ENCODE measurements at places on chromosomes 7 and 10. TPM values are rescaled to one million over a fixed set of nuclear protein-coding genes. Genes with fewer than 3 reads are reported as not detected.

The PLXNA4 gene
- 30.2 TPM for total RNA-seq

The WASHC2C gene
- total RNA-seq, result 30.5 TPM

The TRPV6 gene
- total RNA-seq, result not detected

The PDGFA gene
- total RNA-seq, result 97.9 TPM

The NPFFR1 gene
- not detected for total RNA-seq

The GIMAP6 gene
- 248 TPM for total RNA-seq

The SLC26A3 gene
- not detected for total RNA-seq

The KLF14 gene
- total RNA-seq, result not detected

The NPC1L1 gene
- not detected for total RNA-seq

The CYP3A7 gene
- total RNA-seq, result not detected

The LRRC4 gene
- total RNA-seq, result 1.4 TPM

The SLC39A12 gene
- not detected for total RNA-seq

The CYP2C8 gene
- total RNA-seq, result not detected

The MBL2 gene
- total RNA-seq, result not detected

The GJD4 gene
- not detected for total RNA-seq

The A1CF gene
- not detected for total RNA-seq

The NUTM2E gene
- total RNA-seq, result not detected

The DYDC2 gene
- not detected for total RNA-seq

The CFAP43 gene
- 0.17 TPM for total RNA-seq

Measured in dermis lymphatic vessel endothelial cell (primary cell).